ENCODE measurements at places on chromosomes 16 and 17.

DNA sequence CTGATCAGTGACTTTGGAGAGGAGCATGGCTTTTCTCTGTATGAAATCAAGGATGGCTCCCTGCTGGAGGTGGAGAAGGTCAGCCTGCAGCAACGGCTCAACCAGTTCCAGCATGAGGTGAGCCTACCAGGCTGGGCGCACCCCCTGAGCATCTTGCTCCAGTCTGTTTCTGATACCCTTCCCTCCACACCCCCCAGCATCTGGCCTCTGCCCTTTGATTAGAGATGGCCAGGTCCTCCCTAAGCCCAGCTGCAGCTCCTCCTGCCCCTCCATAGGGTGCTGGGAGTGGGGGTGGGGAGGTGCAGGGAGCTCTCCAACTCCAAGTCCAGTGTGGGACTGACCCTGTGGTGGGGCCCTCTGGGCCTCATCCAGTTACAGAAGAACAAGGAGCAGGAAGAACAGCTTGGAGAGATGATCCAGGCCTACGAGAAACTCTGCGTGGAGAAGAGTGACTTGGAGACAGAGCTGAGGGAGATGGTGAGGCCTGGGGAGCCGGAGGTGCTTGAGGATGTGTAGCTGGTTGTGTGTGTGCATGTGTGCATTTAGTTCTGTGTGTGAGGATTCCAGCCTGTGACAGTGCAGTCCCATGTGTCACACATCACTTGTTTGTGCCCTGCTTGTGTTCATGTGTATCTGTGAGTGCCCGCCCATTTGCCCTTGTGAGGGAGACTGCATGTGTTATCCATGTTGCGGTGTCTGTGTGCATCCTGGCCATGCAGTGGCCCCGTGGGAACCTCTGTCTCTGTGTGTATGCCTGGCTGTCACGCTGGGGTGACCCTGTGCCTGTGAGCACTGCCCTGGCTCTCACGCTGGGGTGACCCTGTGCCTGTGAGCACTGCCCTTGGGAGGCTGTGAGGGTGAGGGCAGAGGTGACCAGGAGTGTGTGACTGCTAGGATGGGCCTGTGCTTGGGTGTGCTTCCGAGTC lies 3.0 kb downstream of the TBKBP1 start:
- no peak for DNase-seq

DNA sequence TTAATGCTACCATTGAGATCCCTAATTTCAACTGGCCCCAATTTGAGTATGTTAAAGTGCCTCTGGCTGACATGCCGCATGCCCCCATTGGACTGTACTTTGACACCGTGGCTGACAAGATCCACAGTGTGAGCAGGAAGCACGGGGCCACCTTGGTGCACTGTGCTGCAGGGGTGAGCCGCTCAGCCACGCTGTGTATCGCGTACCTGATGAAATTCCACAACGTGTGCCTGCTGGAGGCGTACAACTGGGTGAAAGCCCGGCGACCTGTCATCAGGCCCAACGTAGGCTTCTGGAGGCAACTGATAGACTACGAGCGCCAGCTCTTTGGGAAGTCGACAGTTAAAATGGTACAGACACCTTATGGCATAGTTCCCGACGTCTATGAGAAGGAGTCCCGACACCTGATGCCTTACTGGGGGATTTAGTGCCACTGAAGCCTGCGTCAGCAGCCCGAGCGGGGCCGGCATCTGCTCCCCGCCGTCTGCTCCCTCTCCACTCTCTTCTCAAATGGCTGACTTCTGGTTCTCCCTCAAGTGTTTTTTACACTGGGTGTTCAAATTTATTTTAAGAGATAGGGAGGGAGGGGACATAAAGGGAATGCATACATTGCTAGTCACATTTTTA lies 22.9 kb downstream of the DUSP14 start:
- DNase-seq: no peak

- no peak for DNase-seq
These were observed 54.9 kb downstream of the ENGASE start for GRCh38 chr17:79129523-79129922.

DNA sequence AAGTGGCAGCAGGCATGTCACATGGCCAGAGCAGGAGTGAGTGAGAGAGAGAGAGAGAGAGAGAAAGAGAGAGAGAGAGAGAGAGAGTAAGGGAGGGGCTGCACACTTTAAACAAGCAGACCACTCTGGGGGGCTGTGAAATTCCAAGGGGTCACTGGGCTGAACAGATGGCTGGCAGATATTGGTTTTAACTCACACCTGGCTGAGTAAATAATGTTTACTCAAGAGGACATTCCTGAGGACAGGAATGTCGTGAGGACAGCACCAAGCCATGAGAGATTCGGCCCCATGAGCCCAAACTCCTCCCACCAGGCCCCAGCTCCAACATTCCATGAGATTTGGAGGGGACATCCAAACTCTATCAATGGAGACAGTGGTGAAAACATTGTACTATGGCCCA lies 269.7 kb downstream of the CBLN1 start:
- no peak for DNase-seq

GRCh38 chr17:67829331-67829730 lies 4.0 kb downstream of the BPTF start:
- DNase-seq: peak; percentile 27

DNA sequence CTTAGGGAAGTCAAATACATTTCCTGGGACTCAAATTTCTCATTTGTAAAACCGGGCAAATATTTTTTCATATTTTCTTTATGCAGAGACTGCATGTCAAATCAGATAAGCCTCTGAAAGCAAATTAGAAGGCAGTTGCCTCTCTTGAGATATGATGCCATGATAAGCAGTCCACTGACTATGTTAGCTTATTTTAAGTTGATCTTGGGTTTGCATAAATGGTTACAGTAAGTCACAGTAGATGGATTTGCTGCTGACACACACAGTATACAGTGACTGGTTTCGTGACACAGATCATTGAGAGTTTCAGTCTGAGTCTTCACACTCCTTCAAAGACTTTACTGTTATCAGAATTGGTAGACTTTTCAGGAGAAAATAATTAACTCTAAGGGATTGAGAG lies 927.6 kb upstream of the CDH8 start:
- no peak for DNase-seq

- DNase-seq: no peak
These were observed 8.5 kb upstream of the WNT9B start for GRCh38 chr17:46842835-46843234.

- DNase-seq: no peak
These were observed 10.0 kb upstream of the ZNF689 start for GRCh38 chr16:30620169-30620568.

DNA sequence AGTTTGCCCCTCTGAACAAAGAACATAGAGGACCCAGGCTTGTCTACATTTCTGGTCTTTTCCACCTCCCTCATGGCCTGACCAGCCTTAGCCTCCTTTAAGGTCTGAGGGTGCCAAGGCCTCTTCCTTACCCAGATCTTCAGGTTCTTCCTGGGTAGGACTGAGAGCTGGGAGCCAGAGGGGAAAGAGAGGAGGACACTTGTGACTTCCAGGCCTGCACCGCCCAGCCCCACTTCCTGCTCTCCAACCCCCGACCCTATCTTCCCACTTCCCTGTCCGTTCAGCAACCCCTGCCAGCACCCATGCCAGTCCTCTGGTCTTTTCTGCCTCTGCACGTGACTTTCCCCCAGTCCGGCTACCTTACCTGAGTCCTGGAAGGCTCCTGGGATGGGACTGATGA lies 534 bp downstream of the PRSS36 start:
- DNase-seq: no peak

DNA sequence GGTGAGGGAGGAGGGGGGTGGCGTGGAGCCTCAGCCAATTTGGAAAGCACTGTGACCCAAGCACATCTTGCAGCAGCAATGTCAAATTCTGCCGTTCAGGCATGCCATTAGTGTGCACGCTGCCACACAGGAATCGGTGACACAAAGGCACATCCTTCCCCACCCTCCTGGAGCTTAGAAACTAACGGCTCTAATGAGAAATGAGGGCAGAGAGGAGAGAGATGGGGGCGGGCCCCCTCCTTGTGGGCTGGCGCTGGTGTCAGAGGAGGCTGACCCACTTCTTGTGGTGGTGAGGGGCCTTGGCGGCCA lies 94.8 kb downstream of the RTN4RL1 start:
- DNase-seq: no peak

- no peak for DNase-seq
These were observed 76.6 kb downstream of the CMIP start for GRCh38 chr16:81521141-81521626.

GRCh38 chr16:78240459-78241222 lies 141.2 kb downstream of the WWOX start:
- no peak for DNase-seq

- DNase-seq: no peak
These were observed 584.9 kb downstream of the CDH13 start for GRCh38 chr16:83211711-83212110.

DNA sequence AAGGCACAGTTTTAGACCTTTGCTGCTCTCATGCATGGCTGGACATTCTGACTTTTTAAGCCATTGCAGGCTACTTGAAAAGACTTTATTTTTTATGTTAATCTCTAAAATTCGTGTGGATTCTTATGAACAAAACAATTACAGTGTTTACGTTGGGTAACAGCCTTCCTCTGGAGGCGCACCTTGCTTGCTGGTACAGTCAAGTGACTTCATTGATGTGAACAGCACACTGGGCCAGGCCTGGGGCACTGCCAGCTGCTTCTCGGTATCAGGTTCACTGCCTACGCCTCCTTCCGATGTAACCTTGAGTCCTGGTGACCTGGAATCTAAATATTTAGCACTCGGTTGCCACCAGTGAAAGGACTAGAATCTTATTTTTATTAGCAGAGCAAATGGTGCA lies 27.8 kb downstream of the MARCHF10 start:
- no peak for DNase-seq

- no peak for DNase-seq
These were observed 40.1 kb downstream of the BPTF start for GRCh38 chr17:67865438-67865837.

DNA sequence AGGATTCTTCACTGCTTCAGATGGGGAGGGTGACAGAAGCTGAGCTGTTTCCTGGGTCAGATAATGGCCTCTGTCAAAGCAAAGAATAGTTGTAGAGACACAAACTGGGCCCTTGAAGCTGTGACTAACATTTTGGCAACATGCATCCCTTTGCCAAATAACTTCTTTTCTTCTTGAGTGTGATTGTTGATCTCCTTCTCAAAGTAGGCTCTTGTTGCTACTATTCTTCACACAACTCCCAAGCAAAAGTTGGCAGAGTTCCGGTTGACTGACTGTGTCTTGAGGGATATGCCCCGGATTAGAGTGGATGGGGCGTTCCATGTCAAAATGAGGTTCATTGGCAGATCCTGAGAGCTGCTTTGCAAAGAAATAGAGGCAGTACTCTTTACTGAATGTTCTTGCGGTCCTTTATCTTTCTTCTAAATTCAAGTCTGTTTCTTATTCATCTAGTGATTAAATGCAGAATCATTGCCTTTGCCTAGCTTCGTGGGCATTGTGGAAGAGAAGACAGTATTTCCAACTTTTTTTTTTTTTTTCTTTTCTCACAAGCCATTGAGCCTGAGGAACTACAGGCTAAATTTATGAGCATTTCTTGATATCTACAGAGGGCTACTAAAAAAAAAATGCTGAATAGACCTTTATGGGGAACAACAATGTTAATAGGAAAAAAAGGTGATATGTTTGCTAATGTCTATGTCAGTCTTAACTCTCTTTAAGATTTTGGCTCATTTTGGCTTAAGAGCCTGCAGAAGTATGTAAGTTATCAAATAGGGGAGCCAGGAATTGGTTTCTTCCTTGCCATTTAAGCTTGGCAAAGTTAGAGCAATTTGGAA lies 5.8 kb downstream of the WIPF2 start:
- no peak for DNase-seq

GRCh38 chr17:80940171-80941123 lies 51.2 kb upstream of the CHMP6 start:
- DNase-seq: no peak

DNA sequence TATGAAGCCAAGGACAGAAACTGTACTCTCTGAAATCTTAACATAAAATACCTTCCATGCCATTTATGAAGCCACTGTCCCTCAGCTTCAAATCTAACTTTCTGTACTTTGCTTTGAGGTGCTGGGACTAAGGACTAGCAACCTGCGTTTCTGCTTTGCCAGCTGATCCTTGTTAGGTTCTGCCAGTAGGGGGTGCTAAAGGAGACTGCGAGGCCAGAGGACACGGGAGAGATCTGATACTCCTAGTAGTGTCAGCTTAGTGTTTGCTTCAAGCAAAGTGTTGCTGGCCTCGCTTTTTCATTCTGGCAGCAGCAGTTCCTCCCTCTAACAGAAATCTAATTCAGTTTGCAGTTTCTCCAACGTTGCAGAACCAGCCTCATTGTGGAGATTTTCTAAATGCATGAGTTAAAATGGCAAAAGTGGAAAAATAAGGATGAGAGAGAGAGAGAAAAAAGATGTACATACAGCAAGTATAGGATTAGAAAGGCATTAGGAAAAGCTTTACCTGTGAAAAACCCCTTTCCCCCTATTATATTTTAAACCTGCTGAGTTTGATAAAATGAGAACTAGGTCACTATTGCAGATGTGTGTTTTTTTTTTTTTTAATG lies 297.5 kb downstream of the CA10 start:
- no peak for DNase-seq

DNA sequence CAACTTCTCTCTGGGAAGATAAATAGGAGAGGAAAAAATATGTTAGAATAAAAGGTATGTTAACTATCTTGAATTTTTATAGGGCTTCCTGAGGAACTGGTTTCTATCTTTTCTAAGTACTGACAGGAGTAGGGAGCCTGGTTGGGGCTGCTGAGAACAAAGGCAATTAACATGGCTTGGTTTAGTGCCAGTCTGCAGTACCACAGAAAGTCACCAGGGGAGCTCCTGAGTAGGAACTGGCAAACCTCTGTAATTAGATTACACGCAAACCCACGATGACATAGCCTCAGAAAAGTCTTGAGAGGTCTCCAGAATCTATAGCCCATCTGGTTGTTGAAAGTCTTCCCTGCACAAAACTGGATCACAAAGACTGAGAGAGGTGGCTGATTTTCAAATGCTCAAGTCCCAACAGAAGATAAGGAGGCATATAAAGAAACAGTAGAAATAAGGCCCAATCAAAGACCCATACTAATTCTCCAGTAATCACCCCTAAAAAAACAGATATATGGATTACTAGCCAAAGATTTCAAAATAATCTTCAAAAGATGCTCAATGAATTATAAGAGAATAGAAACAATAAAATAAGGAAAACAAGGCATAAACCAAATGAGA lies 11.7 kb upstream of the CNTNAP4 start:
- no peak for DNase-seq

DNA sequence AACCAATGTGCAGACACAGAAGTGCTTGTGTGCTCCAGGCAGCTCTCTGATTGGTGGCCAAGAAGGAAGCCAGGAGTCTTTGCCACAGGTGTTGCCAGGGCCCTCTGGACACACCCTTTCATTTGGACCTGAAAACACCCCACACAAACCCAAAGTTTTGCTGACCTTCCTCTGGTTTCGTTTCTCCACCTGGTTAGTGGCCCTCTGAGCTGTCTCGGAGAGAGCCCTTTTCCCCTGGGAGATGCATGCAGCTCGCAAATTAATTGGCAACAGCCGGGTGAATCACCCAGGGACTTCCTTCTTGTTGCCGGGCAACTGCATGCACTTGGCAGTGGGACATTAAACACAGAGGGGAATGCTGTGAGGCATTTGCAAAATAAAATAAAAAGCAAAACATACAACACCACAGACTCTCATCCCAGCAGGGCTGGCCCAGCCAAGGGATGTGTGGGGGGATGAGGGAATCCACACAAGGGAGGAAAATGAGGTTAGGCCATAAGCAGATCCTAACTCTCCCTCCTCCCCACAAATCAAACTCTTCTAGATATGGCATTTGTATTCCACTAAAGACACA lies 286.6 kb downstream of the SOX9 start:
- DNase-seq: no peak

GRCh38 chr17:17226451-17227265 lies 10.3 kb downstream of the FLCN start:
- DNase-seq: no peak

- no peak for DNase-seq
These were observed 33.4 kb downstream of the RBFOX1 start for GRCh38 chr16:7366041-7366440.

GRCh38 chr16:82059983-82060421 lies 24.9 kb downstream of the HSD17B2 start:
- DNase-seq: no peak
